NCI-H748 treated with DMSO at 0.1 percent for 48 hours (cell line): ENCODE measurements at places on chromosomes 4 and X.

DNA sequence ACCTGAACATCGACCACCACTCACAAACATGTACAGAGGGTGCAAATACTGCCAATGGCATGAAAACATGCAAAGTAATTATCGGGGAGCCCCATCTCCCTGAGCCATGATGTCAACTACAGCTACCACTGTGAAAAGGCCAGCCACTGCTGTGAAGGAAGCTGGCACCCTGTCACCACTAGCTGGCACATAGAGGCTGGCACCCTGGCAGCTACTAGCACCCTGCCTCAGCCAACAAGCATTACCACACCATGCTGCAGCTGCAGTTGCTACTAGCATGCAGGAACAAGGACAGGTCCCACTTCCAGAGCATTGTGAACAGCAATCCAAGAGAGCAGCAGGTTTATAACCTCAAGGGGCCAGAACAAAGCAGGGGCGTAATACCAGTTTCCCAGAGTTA is 81.4 kb downstream of the PRR32 start:
- no peak for DNase-seq

GRCh38 chrX:14554131-14554715 is 24.9 kb downstream of the GLRA2 start:
- no peak for DNase-seq

DNA sequence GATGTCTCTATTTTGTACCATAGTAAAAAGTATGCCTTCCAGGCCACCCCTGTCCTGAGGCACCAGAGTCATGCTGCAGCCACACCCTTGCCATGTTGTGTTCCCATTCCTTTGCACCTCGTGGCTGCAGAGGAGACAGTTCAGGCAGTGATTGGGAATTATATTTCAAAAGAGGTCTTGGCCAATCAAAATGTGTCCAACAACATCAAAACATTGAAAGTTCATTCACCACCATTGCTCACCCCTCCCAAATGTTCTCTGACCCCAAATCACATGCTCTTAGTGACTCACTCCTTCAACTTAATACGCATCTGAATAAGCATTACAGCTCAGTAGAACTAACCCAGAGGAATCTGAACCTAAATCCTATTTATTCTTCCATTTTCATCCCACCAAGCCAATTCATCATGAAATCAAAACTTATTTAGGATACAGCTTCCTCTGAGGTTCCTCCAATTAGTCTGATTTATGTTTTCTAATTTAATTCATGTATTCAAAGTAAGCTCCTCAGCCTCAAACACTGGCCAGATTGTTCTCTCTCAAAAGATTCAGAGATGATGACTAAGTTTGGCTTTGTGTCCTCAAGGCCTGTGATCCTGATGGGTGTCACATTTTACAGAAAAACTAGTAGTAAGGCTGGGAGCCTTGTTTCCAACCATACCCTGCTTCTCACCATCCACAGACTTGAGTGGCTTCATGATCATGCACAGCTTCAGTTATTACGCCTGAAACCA is 323.2 kb upstream of the INTU start:
- DNase-seq, result no peak

- DNase-seq, result no peak
These were observed 10.0 kb downstream of the SULT1E1 start for GRCh38 chr4:69849969-69850368.

DNA sequence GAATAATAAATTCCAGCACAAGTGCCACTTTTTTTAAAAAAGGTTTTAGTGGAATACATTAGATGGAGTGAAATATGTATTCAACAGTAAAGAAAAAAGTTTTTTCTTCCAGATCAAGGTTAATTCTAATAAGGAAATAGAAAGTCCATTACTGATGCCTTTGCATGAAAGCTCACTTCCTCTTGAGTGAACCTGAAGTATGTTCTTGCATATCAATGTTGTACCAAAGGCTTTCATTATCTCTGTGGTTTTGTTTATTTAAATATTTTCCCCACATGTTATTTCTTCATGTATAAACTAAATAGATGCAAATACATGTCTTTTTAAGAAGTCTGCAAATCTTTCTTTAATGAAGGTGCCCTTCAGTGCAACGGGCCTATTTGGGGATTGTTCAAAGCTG is 307.9 kb downstream of the C4orf33 start:
- no peak for DNase-seq

DNA sequence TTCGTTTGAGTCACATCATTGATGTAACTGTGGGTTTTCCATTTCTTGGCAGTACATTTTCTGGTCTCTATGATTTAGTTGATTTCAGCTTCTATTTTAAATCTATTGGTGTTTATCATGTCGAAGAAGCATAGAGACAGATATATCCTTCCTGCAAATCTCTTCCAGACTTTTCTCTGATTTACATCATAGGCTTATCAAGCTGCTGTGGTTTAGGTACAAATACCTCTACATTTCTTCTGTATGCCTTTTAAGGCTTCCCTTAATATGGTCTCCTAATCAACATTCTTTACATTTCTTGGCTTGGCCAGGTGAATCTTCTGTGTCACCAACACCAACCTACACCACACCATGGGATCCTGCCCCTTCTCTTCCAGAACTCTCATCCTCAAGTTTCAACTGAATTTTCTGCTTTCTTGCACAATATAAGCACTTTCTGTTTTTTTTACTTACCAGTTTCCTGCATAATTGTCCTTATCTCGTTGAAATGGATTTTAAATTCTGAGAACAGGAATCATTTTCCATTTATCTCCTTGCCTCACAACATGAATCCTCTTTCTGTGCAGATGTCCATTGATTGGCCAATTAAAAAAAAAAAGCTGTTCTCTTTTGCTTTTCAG is 626.9 kb downstream of the ANKRD50 start:
- no peak for DNase-seq

GRCh38 chr4:137524725-137525369 is 7.4 kb downstream of the PCDH18 start:
- DNase-seq, result no peak

DNA sequence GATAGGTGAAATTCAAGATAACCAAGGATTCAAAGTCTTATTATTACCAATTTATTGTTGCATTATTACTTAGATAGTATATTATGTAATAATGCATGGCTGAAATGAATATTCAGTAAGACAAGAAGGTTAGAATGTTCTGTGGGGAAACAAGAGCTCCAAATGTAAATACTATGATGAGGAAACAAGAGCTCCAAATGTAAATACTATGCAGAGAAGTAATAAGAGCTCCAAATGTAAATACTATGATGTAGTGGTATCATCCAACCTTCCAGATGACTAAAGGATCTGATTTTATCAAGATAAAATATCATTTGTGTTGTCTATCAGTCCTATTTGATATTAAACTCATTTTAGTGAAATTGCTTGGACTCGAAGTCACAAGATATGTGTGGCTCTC is 82.2 kb upstream of the PCDH18 start:
- peak; percentile 58 for DNase-seq

DNA sequence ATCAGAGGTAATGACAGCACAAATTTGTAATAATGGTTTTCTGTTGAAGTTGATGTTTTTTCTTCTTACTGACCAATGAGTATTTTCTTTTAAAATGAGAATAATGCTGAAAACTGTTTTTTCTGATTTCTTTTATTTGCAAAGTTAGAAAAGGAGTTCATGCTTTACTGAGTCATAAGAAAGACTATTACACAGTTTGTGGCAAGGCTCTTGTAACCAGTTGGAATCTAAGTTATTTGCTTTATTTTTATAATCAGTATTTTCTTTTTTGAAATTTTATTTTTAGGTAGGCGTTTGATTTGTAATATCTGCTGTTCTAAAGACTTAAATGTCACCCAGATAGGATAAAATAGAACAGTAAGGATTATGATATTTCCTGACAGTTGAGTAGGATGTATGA is 25.5 kb downstream of the ANAPC4 start:
- no peak for DNase-seq

- no peak for DNase-seq
These were observed 8.5 kb downstream of the COL25A1 start for GRCh38 chr4:109294006-109294405.

GRCh38 chr4:158079661-158080060 is 93.2 kb downstream of the GASK1B start:
- DNase-seq, result no peak

GRCh38 chr4:152594978-152595925 is 59.4 kb upstream of the FBXW7 start:
- no peak for DNase-seq

- no peak for DNase-seq
These were observed 445.7 kb downstream of the SMARCA1 start for GRCh38 chrX:129077424-129078170.

- no peak for DNase-seq
These were observed 10.3 kb downstream of the ENPEP start for GRCh38 chr4:110486256-110486655.

DNA sequence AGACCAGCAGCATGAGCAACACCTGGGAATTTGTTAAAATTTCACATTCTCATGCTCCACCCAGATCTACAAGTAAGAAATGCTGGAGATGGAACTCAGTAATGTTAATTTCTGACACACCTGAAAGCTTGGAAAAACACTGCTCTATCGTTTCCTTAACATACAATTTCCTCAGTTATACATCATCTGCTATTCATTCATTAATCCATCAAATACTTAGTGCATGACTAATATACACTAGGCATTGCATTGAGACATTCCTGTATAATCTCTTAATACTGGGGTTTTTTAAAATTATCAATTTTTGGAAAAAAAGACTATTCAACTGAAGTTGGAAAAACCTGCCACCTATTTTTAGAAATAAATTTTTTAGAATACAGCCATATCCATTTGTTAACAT is 106.1 kb downstream of the CHM start:
- no peak for DNase-seq

- no peak for DNase-seq
These were observed 577 bp downstream of the BGN start for GRCh38 chrX:153495362-153495751.

DNA sequence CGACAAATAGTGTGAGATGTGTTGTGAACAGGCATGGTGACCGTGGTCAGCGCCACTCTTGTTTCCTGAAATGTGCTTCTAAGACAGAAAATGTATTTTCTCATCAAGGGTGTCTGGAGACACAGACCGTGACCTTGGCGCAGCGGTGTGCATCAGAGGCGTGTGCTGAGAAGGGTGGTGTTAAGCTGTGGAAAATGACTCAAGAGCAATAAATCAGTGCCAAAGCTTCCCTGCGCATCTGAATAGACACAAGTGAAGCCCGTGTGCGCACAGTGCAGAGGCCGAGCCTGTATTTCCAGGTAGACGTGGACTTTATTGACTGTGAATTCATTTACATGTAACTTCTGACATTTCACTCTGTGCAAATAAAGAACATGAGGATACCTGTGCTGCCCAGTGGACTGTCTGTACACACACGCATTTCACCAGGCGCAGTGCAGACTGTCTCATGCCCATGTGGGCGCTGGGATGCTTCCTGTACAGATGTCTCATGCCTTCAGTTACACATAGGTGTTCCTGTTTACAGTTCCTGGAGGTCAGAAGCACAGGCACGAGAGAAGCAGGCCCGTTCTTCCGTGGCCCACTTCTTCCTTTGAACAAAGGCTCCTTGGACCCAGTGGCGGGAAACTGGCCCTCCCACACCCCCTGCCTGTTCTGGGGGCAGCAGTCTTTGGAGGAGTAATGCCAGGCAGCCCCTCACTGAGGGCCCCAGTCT is 31.9 kb downstream of the NSG1 start:
- no peak for DNase-seq

- DNase-seq, result no peak
These were observed 237.3 kb downstream of the AR start for GRCh38 chrX:67781132-67781531.

GRCh38 chr4:9988363-9988749 is 32.9 kb downstream of the SLC2A9 start:
- no peak for DNase-seq

DNA sequence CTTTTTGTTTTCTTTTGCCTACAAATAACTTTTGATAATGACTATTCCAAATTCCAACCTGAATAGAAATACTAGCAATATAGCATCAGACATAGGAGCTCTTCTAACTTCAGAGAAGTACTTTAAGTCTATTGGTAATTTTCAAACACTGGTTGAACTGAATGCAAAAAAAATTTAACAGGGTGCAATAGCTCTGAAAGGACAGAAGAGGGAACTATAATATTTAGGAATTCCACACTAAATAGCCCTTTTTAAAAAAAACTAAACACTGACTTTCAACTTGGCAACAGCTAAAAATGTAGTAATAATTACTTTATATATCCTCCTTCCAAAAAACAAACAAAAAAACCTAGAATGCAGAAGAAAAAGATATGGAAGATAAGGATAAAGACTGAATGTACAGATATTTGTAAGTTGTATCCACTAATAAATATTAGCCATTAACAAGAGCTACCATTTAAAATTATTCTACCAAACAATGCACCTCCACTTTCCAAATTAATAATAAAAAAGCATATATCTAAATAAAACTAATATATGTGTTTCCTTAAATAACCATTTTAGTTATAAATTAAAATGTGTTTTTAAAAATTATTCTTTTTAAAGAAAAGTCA is 81.4 kb downstream of the FBXW7 start:
- DNase-seq, result peak; percentile 4

DNA sequence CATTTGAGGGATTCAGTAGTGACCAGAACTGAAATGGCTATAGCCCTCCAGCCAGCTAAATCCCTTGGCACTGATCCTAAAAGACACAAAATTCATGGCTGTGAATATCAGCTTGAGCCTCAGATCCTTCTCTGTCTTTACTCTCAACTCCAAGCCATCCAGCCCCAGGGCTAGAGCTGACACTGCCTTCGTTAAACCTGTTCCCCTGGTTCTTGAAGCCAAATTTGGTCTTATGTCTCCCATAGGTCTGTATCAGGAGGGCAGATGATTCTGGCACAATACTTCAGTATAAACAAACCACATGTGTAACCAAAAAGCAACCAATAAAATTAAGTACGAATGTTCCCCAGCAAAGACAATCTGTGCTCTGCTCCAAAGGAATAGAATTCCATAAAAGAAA is 78.0 kb downstream of the ANOS1 start:
- no peak for DNase-seq

DNA sequence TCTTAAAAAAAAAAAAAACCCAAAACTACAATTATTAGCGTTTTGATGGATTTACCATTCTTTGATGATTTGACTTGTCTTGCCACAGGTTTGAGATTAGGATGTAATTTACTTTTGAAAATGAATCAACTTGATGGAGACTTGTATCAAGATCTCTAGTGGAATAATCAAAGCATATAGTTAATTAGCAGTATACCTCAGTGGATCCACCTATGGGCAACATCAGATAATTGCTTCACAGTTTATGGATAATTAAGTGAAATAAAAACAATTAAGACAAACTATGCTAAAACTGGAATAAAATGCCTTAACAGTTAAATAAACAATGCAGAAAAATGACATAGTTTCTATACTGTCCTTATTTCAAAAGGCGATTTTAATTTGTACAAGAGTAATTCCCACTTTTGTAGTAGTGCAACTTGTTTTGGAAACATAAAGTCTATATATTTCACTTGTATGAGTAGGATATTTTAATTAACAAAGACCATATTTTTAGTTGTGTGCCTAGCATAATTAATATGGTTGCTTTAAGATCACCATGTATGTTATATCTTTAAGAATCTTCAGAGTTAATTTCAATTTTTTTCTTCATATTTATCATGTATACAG is 4.2 kb downstream of the CPEB2 start:
- DNase-seq, result no peak
